ENCODE measurements at places on chromosomes 11 and 22.

GRCh38 chr11:617199-617911, 1.6 kb upstream of the IRF7 start:
- no peak for DNase-seq

DNA sequence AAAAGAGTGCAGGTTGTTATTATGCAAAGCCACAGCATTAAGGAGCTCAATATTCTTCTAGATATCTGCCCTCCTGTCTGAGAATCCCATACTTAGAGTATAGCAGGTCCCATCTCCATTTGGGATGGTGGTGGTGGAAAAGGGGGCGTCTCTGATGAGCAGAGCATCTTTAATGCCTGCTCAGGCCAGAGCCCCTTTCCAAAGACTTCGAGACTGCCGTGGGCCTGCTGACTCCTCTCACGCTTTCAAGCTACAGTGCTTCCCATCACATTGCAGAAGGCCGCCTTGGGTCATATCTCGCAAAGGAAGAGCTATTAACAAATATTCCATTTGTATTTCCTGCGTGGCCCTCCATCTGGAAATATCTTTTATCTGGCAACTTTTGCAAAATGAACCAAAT, 10.9 kb downstream of the LMO2 start:
- no peak for DNase-seq

GRCh38 chr11:112931703-112932102, 29.5 kb upstream of the NCAM1 start:
- no peak for DNase-seq

GRCh38 chr11:73622926-73623593, 23.3 kb upstream of the PLEKHB1 start:
- DNase-seq: peak; percentile 27

DNA sequence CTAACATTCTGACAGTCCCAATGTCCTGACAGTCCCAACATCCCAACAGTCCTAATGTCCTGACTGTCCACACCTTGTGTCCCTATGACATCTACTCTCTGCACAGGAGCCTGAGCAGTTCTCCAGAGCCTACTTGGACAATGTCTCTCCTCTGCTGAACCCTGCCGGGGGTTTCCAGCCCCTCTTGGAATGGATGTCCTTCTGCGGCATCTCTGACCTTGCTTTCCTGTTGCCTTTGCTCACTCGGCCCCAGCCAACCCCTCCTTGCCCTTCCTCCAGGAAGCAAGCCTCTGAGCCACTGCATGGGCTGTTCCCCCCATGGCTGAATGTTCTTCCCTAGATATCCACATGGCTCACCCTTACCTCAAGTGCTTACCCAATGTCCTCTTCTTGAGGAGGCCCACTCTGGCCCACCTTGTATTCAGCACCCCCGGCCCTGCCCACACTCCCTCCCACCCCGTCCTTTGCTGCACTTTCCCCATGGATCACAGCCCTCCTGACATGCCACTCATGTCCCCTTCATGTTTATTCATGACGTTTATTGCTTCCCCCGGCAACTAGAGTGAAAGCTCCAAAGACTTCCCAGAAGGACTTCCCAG, 59.5 kb downstream of the DHCR7 start:
- no peak for DNase-seq

- peak; percentile 2 for DNase-seq
Observed at GRCh38 chr11:107457205-107457557, 444 bp downstream of the CWF19L2 start.

GRCh38 chr22:46001426-46002106, 24.6 kb upstream of the WNT7B start:
- peak; percentile 54 for DNase-seq

GRCh38 chr22:37410174-37411055, 16.9 kb downstream of the ELFN2 start:
- no peak for DNase-seq

DNA sequence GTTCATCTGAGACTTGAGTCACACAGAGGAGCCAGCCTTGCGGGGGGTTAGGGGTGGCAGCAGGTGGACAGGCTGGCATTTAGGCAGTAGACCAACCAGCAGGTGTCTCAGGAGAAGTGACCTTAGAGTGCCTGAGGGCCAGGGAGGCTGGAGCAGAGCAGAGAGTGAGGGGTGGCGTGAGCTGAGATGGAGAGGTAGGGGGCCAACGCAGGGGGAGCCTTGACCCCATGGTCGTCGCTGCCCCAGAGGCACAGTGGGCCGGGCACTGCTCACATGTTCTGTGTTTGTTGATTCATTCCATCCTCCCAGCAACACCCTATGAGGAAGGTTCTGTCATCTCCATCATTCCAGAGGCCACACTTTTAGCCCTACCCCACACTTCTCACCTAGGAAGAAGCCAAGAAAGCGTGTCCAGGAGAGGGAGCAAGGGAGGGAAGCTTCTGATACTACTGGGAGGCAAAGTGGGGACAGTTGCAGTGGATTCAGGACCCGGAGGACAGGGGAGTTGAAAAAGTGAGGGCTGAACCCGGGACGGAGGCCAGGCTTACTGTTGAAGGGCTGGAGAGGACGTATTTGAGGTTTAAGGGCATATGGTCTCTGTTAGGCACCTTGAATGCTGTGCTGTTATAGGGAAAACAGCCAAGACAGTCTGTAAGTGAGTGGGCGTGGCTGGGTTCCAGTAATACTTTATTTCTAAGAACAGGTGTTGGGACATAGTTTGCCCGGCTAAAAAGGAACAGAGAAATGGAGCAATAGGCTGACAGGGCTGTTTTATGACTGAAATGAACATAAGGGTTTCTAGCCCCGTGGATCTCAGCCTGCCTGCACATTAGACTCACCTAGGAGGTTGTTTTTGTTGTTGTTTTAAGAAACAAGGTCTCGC, 7.3 kb downstream of the SART1 start:
- DNase-seq: peak; percentile 19

DNA sequence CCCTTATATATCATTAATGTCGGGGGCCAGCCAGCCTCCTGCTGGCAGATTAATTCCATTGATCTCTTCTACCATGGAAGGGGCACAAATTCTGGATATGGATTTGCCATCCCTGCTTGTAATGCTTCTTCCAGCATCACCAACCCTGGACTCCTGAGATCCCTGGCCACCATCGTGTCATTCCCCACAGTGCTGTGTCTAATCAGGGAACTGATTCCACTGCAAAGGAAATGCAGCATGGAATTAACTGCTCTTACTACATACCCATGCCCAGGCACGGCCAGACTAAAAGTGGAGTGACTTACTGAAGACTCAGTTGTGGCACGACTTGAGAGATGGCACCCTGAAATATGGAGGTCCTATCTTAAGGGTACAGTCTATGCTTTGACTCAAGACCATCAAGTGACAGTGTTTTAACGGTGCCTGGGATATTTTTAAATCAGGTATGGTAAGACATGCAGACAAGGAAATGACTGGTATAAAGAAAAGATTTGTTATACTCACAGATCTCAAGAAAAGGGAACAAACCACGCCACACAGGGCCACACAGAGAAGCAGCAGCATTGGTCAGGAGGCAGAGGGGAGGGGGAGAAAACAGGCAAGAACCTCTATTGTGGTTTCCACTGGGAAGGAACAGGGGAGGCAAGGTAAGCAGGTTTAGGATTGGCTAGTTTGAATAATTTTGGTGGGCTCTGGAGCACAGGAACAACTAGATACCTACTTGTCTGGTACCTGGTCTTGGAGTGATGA, 65.1 kb downstream of the IGLL5 start:
- DNase-seq: no peak

- no peak for DNase-seq
Observed at GRCh38 chr11:65226103-65226442, 35.7 kb upstream of the POLA2 start.

DNA sequence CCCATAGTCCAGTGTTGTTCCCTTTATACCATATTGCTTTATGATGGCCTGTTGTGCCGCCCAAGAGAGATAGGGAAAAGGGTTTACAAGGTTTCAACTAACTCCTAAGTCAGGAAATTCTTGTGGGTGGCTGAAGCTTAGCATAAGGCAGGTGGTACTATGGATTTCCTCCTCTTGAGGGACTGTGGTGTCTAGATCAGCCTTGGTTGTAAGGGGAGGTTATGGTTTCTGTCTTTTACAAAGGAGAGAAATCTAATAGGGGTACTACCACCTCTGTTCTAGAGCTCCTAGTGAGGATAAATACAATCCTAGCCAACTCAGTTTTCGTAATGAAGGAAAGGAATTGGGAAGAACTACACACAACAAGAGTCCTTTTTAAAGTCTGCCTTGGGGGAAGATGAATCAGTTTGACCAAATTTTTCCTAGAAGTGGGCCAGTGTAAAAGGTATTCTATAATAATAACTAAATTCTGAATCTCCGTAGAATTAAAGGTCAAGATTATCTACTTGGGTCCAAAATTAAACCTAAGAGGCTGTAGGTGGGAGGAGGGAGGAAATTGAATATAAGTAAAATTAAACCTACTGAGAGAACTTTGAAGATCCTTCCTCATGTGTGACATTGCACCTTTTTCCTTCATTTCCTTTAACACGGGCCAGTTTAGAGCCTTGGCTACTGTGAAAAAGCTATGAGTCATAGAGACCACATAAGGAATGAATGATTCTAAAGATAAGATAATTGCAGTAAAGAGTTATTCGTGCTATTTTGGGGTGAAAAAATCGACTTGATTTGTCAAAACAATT, 17.2 kb downstream of the DLAT start:
- peak; percentile 11 for DNase-seq

- no peak for DNase-seq
Observed at GRCh38 chr11:60182541-60183330, at the start of gene MS4A6A. Gene MS4A6A, minus strand, starts transcription at chr11:60183083. Its CDS starts 1,356 bp downstream, at chr11:60181727.

DNA sequence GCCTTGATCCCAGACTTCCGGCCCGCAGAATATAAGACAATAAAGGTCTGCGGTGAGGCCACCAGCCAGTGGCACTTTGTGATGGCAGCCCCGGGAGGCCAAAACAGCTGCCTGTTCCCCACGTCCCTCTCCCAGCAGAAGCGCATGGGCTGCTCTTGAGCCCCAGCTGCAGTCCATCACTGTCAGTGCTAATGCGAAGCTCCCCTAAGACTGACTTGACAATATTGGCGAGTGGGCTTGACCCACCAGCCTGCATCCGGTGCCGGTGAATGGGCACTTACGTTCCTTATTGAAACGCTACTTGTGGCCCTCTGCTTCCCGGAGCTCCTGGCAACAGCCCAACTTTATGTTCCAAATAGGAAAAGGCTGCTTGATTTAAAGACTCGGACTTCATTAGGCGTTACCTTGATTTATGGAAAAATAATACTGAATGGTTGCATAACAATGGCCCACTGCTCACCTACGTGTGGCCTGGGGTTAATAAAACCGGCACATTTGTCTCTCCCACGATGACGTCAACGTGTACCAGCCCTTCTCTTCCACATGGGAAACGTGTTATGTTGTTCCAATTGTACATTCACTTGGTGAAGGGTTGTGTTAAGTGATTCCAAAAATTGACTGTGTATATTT, 93.4 kb upstream of the SEPTIN5 start:
- no peak for DNase-seq

GRCh38 chr22:22810018-22810427, 77.6 kb upstream of the IGLL5 start:
- peak; percentile 5 for DNase-seq

GRCh38 chr11:118057251-118058145, 19.4 kb upstream of the TMPRSS4 start:
- DNase-seq: no peak

GRCh38 chr11:62104816-62105653, 18.8 kb upstream of the INCENP start:
- peak; percentile 61 for DNase-seq

Data from LHCN-M2 (cell line).